Fibroblast of the aortic adventitia (primary cell): ENCODE measurements at places on chromosomes 3 and 15. TPM values are rescaled to one million over a fixed set of nuclear protein-coding genes. Genes with fewer than 3 reads are reported as not detected.

- DNase-seq: peak; percentile 51
These were observed 856.4 kb upstream of the ALCAM start for GRCh38 chr3:104510131-104510849.

DNA sequence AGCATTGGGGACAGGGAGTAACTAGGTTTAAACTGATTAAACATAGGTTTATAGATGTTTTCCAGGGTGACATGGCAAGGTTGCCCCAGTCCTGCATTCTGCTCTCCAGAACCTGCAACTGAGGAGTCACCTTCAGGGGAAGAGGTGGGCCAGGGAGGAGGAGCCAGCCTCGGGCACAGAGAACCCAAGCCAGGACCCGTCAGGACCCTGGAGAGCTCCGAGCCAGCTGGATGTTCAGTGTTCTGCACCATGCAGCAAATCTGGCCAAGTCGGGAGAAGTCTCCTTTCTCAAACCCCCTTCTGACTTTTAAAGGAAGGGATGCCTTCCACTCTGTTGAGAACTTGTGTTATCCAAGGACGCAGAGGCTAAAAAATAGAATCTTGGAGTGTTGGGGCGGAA lies 62.1 kb upstream of the SLC6A11 start:
- DNase-seq: peak; percentile 33

- DNase-seq: no peak
These were observed 392.3 kb upstream of the ZNF717 start for GRCh38 chr3:76177610-76178009.

GRCh38 chr3:169158379-169158778 lies 505.1 kb downstream of the MECOM start:
- no peak for DNase-seq

DNA sequence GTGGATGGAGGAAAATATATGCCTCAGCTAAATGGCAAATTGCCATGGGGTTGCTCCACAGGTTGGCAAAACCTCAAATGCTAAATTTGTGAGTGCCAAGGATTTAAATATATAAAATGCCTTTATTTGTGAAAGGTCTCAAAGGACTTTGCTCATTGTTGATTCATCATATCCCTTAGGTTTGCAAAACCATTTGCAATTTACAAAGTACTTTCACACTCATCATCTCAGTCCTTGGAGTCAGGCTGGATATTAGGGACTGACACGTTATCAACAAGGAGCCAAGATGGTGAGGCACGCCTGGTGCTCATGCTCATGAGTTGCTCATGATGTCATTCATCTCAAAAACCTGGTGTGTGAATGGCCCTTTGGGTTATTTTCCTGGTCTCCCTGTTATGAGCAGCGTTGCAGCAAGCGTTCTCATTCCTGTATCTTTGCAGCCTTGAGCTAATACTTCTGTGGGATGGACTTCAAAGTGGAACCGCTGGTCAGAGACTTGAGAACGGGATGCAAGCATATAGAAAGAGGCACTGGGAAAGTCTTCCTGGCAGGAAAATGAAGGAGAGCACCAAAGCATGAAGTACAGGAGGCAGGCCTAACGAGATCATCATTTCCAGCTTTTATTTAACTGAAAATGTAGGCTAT lies 66.0 kb downstream of the MYO1E start:
- DNase-seq: peak; percentile 96

GRCh38 chr3:123778991-123779622 lies 105.0 kb downstream of the MYLK start:
- peak; percentile 74 for DNase-seq

- DNase-seq: no peak
These were observed 446.8 kb downstream of the CHL1 start for GRCh38 chr3:643376-643775.

- DNase-seq: no peak
These were observed 554.3 kb downstream of the EPHB1 start for GRCh38 chr3:135349254-135349948.

DNA sequence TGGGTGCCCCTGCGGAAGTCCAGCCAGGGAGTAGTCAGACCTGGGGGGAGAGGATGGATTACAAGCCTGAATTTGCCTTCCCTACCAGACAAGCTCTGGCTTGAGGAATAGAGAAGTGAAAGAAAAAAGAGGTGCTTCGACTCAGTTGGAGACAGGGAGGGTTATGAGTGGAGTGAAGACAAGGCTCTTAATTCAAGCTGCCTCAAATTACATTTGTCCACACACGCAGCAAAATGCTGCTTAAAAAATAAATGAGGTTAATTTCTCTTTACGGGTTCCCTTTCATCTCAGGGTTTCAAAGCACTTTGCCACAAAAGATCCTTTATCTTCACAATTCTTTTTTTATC lies 49.0 kb upstream of the SLC4A7 start:
- DNase-seq: peak; percentile 45

GRCh38 chr3:127531821-127532220 lies 58.7 kb downstream of the TPRA1 start:
- no peak for DNase-seq

DNA sequence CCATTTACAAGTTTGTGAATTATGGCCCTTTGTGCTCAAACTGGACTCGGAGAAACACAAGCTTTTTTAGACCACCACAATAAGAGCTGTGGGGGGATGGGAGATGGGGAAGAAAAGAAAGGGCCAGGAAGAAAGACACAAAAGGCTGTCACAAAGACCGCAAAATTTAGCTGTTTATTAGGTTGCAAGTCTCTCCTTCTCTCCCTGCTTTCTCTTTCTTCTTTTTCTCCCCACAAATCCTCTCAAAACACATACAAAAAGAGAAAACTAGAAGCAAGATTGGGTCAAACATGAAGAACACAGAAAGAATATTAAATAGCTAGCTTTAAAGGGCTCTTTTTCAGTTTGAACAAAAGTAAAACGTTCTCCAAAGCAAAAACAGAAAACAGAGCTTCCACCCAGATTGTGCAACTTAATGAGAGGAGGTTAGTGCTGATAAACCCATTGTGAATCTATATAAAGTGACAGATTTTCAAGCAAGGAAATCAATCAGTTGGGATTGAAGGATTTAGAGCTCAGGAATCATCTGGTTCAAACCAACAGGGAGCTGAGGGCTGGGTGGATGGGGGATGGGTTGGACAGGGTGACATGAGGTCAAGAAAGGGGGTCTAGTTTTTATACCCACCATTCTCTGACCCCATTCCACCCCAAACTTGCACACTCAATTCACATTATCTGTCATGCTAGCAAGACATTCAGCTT lies 87.3 kb downstream of the DHX30 start:
- no peak for DNase-seq

DNA sequence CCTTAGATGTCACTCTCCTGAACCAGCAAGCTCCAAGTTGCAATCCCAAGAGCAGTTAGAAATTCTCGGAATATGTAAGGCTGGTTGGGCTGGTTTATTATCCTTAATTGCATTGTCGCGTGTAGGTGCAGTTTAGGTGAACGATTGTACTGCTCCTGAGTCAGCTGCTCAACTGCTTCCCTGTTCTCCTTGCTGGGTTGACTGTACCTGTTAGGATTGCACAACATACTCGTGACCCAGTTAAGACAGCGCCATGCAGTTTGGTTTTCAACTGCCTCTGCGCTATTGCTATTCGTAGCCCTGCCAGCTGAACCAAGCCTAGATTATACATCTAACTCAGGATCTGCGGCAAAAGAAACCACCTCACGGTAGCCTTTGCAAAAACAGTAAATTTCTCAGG lies 41.0 kb downstream of the BCL2L10 start:
- no peak for DNase-seq

DNA sequence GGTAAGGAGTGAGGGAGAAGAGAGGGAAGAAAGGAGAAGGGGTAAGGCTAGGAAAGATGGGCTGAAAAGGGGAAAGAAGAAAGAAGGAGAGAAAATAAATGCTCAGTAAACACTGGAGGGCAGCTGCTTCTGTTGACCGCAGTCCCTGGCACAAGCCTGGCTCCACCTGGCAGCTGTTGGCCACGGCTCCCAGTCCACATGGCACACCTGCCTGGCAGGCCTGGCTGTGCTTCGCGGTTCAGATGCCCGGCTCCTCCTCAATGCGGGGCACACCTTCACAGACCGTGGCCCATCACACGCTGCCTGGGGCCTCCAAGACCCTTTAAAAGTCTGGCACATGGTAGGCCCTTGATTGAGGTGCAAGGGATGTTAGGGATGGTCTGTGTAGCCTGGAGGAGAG lies 516.8 kb upstream of the PROK2 start:
- no peak for DNase-seq

- no peak for DNase-seq
These were observed 206.8 kb upstream of the IL12A start for GRCh38 chr3:159781867-159782266.

- DNase-seq: peak; percentile 53
These were observed 821 bp upstream of the MAGI1 start for GRCh38 chr3:66039590-66039887.

Gene HEG1
- total RNA-seq: 198 and 256 TPM in 2 replicates

Gene PRICKLE2
- 22.0 and 45.1 TPM in 2 replicates for total RNA-seq

Gene PSMA4
- 107 and 275 TPM in 2 replicates for total RNA-seq

Gene IGDCC3
- 0.25 TPM in 1 of 2 replicates, not detected in the other for total RNA-seq

Gene ZNF80
- not detected in 2 replicates for total RNA-seq

Gene DUOX2
- total RNA-seq: not detected in 2 replicates
